GM23248 (cell line): ENCODE measurements at places on chromosomes 6 and 20.

- peak; percentile 28 for DNase-seq
These were observed 5.9 kb upstream of the PTPN1 start for GRCh38 chr20:50504231-50504823.

- DNase-seq, result no peak
These were observed 954.3 kb downstream of the KIF16B start for GRCh38 chr20:15618912-15619311.

DNA sequence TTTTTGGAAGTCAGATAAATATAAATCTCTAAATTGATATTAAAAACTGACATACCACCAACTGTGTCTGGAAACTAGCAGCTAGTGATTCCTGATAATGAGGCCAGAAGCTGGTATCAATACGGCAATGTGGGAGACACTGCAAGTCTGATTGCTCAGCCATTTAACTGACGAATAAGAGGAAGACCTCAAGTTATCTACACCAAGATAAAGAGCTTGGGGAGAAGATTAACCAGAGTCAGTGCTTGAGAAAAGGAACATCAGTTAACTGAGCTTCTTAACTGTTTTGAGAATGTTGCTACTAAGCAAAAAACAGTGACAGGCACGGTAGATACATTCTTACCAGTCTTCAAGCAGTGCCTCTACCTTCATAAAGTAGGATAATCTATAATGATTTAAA lies 140.4 kb upstream of the TENT5A start:
- no peak for DNase-seq

DNA sequence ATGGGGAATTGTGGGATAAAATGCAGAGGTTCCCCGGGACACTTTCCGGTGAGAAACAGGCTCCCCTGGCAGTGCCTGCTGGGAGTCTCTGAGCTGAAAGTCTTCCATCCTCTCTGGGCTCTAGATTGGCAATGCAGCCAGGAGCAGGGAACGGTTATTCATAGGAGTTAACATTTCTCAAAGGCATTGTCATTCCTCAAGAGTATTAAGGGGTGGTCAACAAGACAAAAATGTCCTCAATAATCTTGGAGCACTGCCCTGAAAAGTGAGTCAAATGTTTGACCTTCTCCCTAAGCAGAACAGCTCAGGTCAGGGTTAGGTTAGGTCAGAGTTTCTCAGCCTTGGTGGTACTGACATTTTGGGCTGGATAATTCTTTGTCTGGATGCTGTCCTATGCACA lies 13.2 kb downstream of the BPIFB1 start:
- peak; percentile 54 for DNase-seq

DNA sequence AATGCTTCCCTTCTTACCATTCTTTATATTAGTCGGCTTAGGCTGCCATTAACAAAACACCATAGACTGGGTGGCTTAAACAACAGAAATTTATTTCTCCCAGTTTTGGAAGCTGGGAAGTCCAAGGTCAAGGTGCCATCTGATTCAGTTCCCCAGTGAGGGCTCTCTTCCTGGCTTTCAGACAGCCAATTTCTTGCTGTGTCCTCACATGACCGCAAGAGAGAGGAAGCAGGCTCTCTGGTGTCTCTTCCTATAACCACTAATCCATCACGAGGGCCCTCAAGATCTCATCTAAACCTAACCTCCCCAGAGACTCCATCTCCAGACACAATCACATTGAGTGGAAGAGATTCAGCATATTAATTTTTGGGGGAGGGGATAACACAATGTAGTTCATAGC lies 193.0 kb upstream of the SGK1 start:
- DNase-seq, result no peak

DNA sequence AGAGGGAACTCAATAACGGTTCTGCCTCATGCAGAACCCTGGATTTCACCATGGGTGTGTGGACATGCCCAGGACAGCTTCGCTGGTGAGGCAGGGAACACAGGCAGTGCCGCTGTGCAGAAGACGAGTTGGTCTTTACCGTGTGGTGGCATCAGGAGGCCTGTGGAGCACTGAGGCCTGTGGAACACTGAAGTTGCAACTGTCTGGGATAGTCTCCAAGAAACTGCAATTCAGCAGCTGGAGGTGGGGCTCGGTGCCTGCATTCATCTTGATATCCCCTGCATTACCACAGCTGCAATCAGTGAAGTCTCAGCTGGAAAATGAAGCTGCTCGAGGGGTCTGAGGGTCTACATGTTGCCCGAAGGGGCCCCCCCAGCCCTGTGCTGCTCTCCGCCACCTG lies 202.4 kb upstream of the CDH4 start:
- DNase-seq, result no peak

GRCh38 chr6:119594907-119595306 lies 245.3 kb upstream of the MAN1A1 start:
- DNase-seq, result no peak

- DNase-seq, result peak; percentile 89
These were observed 109.8 kb downstream of the HFE start for GRCh38 chr6:26196846-26197635.

DNA sequence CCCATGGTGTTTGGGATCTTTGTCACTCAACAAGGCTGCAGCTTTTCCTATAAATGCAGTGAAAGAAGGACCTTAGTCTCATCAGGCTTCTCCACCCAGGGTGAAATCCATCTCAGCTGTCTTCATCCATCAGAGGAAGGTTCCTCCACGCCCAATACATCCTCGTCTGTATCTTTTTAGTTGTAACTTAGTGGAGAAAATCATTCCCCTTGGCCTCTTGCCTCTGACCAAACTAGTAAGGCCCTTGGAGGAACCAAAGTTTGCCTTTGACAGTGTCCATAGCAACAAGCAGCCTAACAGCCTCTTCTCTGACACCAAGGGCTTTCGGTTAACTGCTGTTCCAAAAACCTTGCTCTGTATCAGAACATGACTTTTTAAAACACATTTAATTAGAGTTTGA lies 230.3 kb upstream of the ECI2 start:
- DNase-seq, result no peak

DNA sequence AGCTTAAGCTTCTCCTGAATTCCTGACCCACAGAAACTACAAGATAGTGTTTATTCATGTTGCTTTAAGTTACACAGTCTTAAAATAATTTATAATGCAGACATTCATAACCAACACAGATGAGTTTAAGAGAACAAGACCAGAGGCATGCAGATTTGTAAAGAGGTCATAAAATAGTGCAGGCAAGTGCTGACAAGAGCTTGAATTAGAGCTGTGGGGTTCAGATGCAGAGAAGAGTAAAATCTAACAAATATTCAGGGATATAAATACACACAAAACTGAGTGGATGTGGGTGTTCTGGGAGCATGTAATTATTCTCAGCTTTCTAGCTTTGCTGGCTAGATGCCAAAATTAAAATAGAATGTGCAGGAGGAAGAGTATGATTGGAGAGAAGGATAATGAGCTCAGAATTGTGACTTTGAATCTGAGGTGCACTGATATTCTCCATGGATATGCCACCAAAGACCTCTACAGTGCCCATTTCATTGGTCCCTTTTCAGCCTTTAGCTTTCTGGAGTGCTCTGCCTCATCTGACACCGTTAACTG lies 291.9 kb upstream of the SGK1 start:
- DNase-seq, result no peak

GRCh38 chr20:32466739-32467505 lies 108.8 kb downstream of the ASXL1 start:
- no peak for DNase-seq

GRCh38 chr6:111239461-111239860 lies 152.2 kb downstream of the SLC16A10 start:
- no peak for DNase-seq

DNA sequence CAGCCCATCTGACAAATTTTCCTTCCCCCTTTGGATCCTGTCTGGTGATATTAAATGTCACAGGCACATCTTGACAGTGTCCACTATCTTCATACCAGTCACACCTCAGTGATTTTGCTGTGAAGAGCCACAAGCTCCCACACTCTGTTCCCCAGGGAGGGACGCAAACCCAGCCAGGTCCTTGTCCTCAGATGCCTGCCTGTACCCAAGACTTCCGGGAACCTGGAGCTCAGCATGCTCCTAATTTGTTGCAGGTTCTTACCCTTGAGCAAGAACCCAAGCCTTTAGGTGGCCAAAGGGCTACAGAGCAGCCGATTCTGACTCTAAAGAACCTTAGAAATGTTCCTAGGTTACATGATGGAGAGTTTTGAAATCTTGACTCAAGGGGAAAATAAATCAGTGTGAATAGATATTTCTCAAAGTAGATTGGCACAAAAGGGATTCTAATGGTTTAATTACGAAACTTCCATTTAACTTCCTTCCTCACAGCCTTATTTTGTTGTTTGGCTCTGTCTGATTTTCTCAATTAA lies 66.2 kb upstream of the MTHFD1L start:
- no peak for DNase-seq

- no peak for DNase-seq
These were observed 334.7 kb upstream of the FLRT3 start for GRCh38 chr20:14672066-14672465.

DNA sequence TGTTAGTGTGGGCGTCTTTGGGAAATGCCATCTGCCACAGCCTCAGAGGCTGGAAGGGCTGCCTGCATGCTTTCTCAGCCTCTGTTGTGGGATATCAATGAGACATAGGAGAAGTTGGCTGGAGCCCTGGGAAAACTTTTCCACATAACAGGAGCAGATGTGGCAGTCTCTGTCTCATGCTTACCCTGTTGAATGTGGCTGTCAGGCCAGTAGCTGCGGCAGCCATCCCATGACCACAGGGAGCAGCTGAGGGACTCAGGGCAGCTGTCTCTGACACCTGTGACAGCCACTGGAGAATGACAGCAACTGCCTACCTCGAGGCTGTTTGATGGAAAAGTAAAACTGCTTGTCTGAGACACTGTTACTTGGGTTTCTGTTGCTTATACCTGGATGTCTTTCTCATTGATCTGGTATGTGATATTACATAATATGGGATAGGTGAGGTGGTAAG lies 64.4 kb downstream of the TULP4 start:
- peak; percentile 76 for DNase-seq

- DNase-seq, result no peak
These were observed 260.1 kb downstream of the BTBD3 start for GRCh38 chr20:12177657-12178293.

DNA sequence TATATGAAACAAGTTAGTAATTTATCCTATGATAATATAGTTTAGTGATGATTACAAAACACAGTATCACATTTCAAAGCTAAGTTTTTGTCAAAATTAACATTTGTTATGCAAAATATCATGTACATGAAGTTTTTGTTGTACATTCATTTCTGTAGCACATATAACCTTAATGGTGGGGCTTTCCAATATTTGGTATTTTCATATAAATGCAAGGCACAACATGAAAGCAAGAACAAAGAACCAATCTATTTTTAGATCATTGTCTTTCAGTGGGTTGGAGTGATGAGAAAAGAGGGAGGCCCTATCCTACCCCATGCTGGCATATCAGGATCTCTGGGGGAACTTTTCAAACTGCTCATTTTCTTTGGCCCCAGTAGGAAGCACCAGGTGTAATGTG lies 53.4 kb downstream of the FAM83B start:
- no peak for DNase-seq

DNA sequence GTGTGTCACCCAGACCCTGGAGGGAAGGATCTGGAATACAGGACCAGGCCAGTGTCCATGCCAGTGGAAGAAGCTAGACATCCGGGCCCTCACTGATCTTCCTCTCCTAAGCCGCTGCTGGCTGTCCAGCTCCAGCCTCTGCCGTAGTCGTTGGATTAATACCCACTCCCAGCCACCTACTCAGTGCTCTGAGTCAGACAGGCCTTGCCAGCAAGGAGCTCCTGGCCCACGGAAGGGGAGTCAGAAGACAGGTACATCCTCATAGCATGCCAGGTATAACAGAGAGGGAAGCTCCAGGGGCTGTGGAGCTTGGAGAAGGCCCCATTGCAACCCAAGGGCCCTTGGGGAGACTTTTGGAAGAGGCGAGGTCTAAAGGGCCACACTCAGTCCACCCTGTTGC lies 49.0 kb downstream of the STK35 start:
- no peak for DNase-seq

- DNase-seq, result no peak
These were observed 30.6 kb downstream of the EPB41L1 start for GRCh38 chr20:36184816-36185776.

DNA sequence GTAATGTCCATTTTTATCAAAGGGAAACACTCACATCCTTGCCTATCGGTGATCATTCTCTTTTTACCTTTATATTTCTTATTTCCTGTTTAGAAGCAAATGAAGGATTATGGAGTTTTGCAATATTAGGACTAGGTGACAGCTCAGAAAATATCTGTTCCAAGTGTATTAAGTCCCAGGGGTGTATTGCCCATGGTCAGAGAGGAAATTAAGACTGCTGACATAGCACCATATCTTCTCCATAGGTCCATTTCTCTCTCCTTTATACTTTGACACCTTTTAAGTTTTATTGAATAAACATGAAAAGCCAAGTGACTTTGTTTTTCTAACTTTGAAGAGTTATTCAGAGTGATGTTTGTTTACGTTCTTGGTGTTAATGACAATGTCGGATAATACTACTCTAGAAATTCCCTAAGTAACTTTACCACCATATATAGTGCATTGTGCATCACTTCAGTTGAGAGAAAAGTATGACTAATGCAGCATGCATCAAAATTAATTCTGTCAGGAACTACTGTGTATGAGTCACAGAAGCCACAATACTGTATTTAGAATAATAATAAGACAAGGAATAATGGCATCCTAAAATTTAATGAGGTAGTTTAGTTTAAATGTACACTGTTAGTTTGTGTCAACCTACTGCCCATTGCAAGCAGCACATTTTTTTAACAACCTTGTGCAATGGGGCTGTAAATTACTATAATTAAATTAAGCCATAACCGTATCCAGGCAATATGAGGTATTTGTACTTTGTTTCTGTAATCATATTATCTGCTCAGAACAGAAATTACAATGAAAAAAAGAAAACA lies 474.4 kb upstream of the RNF217 start:
- peak; percentile 9 for DNase-seq

- DNase-seq, result no peak
These were observed 170.2 kb downstream of the SCP2D1 start for GRCh38 chr20:18983796-18984195.

DNA sequence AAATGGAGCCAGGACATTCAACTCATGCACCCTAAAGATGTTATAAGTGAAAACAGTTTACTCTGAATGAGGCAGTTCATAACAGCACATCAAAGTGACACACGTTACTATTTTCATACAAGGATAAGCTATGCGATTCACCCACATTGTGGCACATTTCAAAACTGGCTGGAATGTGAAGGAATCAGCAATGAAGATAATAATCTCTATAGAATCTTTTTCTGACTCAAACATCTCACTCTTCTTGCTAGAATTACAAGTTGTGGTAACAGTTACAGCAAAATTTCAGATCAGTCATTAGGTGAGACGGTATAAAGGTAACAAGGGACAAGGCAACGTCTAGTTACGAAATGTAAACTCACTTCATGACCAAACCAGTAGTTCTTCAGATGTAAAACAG lies 17.5 kb downstream of the TMEM244 start:
- DNase-seq, result no peak

- no peak for DNase-seq
These were observed 306.2 kb downstream of the TAF4 start for GRCh38 chr20:61759286-61760065.

- DNase-seq, result no peak
These were observed 86.9 kb upstream of the VSTM2L start for GRCh38 chr20:37816003-37816402.

DNA sequence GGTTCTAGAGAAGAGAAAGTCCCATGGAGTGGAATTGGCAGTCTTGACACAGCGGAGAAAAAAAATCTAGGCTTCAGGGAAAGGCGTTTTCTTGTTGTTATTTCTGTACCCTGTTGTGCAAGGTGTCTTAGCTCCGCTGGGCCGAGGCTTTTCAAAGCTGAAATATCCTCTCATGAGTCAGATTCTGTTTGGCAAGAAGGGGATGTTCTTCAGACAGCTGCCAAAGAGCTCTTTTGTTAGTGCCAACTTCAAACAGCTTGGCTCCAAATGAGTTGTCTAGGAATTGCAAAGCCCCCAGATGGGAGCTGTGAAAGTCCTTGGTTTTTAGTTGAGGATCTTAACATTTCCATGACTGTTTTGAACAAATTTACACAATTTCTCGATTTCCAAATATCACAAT lies 45.6 kb downstream of the LRRN4 start:
- DNase-seq, result peak; percentile 98
